Stimulated activated CD4-positive, alpha-beta T cell treated with anti-CD3 and anti-CD28 coated beads, Interleukin-4, amount 100 ng/mL, for 1 hour (primary cell): ENCODE measurements at places on chromosomes 7 and 10.

- no peak for DNase-seq
These were observed 46.1 kb downstream of the OGDH start for GRCh38 chr7:44652535-44652934.

- no peak for DNase-seq
These were observed 14.4 kb upstream of the ITGB1 start for GRCh38 chr10:32972460-32972859.

DNA sequence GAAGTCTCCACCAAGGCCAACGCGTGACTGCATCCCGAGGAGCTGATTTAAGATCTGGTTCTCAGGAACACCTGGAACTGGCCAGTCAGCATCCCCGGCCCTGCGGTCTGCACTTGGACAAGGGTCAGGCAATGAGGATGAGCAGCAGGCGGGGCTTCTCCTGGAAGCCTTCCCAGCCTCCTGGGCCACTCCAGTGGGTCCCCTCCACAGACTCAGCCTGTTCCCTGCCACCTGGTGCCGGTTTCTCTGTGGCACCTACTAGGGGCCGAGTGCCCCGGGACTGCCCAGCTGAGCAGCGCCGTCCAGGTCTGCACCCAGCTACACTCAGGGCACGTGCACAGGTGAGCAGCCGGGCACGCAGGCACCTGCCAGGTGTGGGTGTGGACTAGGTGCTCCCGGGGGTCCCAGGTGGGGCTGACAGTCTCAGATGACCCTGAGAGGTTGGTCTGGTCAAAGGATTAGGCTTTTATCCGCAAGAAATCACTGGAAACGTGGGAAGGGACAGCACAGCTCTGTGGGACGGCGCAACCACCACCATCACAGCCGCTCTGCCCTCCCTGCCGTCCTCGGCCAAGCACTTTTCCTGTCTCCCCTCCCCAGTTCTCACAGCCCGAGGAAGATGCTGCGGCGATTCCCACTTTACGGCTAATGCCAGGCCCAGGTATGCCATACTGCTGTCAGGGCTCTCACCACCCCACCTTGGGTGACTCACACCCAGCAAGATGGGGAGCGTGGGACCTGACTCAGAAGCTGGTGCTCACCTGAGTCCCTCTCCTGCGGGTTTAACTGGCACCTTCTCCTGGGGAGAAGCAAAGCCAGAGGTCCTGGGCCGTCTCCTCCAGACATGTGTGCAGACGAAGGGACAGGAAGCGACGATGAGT is 166.0 kb downstream of the RNF216 start:
- no peak for DNase-seq

DNA sequence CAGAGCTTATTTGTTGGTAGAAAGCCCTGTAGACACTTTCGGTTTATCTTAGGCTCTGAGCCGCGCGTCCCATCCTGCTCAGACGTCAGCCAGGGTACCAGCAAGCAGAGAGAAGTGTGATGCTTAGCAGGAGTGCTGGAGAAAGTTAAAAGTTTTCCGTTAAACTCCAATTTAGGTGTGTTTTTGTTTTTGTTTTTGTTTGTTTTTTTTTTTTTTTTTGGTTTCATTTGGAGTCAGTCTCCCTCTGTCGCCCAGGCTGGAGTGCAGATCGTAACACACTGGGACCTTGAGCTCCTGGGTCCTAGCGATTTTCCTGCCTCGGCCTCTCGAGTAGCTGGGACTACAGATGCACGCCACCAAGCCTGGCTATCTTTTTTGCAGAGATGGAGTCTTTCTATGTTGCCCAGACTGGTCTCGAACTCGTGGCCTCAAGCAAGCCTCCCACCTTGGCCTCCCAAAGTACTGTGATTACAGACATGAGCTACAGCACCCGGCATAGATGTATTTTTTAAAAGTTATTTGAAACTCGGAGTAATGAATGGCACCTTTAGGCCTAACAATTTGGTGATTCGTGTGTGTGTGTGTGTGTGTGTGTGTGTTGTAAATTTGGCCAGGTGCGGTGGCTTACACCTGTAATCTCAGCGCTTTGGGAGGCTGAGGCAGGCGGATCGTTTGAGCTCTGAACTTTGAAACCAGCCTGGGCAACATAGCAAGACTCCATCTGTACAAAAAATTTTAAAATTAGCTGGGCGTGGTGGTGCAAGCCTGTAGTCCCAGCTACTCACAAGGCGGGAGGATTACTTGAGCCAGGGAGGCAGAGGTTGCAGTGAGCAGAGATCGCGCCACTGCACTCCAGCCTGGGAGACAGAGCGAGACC is 1.3 kb upstream of the HIP1 start:
- DNase-seq = no peak

- no peak for DNase-seq
These were observed 10.4 kb upstream of the GPR26 start for GRCh38 chr10:123655751-123656150.

DNA sequence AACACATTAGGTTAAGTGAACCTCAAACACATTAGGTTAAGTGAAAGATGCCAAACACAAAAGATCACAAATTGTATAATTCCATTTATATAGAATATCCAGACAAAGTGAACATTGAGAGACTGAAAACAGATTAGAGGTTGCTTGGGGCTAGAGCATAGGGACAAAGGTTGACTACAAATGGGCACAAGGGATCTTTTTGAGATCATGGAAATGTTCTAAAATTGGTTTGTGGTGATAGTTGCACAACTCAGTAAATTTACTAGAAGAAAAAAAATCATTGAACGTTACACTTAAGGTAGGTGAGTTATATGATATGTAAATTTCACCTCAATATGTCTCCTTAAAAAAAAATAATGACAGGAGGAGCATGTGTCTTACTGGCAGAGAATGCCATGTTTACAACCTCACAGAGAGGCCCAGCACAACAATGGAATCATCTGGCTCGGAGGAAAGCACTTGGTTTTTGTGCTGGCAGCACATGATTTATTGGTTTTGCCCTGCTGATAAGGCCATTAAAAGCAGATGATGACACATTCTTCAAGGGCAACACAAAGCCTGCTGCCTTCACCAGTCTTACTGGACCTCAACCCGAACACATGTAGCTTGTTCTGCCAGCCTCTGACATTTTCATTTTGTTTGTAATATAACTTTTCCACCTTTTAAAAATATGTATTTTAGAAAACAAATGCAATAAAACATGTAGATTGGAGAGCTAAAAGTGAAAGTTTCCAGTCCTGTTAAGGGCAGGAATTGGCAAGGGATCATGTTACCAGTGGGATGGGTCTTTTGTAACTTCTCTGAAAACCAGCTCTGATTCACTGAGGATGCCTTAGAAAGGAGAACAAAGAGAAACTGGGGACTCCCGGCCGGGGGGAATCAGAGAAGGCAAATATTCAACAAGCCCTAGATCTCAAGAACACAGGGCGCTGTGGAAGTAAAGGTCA is 11.9 kb upstream of the LMOD2 start:
- DNase-seq = no peak

- no peak for DNase-seq
These were observed 4.3 kb downstream of the PDCD4 start for GRCh38 chr10:110876000-110876399.

- no peak for DNase-seq
These were observed 6.3 kb downstream of the MYO1G start for GRCh38 chr7:44972562-44972961.

- DNase-seq = no peak
These were observed 71.2 kb downstream of the SHH start for GRCh38 chr7:155741082-155741481.

GRCh38 chr10:99497343-99498025 is 35.3 kb upstream of the NKX2-3 start:
- no peak for DNase-seq

- no peak for DNase-seq
These were observed 52.5 kb downstream of the DGKB start for GRCh38 chr7:14850039-14850438.

DNA sequence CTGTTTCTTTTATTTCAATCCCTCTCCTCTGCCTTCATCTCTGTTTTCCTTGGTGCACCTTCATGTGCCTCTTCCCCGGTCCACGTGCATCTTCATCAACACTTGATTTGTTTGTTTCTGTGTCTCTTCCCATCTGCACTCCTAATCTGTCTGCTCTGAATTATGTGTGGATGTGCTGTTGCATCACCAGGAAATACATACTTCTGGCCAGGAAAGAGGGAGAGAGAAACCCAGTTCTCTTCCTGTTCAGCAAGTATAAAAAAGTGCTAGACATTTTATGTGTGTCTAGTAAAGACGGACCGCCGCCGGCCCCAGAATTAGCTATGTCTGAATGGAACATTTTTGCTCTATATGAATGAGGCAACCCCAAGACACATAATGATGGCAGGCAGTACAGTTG is 93.8 kb downstream of the CALD1 start:
- DNase-seq = no peak

- DNase-seq = no peak
These were observed 265.9 kb upstream of the ZMIZ1 start for GRCh38 chr10:78802866-78803265.

DNA sequence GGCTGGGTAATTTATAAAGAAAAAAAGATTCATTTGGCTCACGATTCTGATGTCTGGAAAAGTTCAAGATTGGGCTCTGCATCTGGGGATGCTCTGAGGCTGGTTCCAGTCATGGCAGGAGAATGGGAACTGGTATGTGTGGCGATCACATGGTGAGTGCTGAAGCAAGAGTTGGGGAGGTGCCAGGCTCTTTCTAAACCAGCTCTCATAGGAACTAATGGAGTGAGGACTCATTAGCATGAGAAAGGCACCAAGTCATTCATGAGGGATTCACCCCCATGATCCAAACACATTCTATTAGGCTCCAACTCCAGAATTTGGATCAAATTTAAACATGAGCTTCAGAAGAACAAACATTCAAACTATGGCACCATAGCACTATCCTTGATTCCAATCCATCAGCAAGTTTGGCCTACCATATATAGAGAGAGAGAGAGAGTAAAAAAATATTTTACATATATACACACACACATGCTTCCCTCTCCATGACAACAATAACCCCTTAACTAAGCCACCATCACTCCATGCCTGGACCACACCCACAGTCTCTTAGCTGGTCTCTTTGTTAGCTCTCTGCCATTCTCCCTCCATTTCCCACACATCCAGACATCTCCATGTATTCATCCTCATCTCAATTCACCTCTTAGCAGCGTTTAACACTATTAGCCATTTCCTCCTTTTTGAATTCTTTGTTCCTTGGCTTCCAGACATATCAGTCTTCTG is 57.9 kb downstream of the NPY start:
- DNase-seq = no peak

DNA sequence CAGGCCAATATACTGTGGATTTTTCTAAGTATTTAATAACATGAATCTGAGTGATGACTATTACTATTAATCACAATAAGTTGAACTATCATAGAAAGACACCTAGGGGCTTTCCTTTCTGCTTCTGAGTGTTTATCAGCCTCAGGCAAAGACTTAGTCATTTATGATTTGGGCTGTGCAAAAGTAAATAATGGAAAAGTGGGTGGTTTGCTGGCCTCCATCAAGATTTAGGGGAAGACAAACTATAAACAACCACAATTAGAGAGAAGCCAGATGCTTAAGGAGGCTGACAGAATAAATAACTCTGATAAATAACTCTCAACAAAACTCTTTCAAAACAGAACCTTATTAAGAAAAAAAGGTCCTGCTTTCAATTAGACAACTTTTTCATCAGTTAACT is 64.7 kb downstream of the MACC1 start:
- DNase-seq = no peak

- no peak for DNase-seq
These were observed 2.3 kb downstream of the GLRX3 start for GRCh38 chr10:130138479-130138866.

GRCh38 chr10:46037107-46037825 is 6.8 kb upstream of the NCOA4 start:
- no peak for DNase-seq

GRCh38 chr7:1040790-1041189 is 3.6 kb upstream of the GPR146 start:
- DNase-seq = no peak

GRCh38 chr10:28680358-28680752 is 3.0 kb downstream of the BAMBI start:
- no peak for DNase-seq

GRCh38 chr10:88004451-88004850 is 141.0 kb downstream of the PTEN start:
- no peak for DNase-seq

DNA sequence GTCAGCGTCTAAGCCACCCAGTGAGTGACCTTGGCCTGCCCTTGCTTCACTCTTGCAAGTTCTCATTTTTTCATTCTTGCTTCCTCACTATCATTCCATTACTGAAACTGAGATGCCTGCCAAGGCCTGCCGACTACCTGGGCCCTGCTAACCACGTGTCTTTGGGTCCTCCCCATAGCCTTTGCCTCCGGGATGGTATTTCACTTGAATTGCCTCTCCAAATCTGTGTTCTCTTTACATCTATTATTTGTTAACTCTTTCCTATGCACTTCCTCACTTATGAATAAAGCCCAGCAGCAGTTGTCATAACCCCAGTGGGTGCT is 234.6 kb downstream of the SNX10 start:
- DNase-seq = no peak

- DNase-seq = no peak
These were observed 233.1 kb upstream of the IGFBP3 start for GRCh38 chr7:46153951-46154787.

DNA sequence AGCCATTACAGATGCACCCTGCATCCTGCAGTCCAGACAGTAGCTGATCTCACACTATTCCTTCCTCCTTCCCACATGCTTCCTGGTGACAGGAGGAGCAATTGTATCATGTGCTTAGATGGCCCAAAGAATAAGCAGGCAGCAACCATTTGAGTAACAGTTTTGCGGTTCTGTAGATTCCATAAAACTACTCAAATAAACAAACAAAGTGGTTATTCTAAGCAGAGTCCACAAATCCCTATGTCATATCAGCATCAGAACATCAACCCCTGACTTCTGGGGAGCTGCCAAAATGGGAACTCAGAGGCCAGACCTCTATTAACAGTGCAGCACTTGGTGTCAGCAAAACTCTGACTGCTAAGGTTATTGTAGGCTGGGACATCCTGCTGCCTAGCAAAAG is 226.0 kb downstream of the SORCS1 start:
- no peak for DNase-seq

DNA sequence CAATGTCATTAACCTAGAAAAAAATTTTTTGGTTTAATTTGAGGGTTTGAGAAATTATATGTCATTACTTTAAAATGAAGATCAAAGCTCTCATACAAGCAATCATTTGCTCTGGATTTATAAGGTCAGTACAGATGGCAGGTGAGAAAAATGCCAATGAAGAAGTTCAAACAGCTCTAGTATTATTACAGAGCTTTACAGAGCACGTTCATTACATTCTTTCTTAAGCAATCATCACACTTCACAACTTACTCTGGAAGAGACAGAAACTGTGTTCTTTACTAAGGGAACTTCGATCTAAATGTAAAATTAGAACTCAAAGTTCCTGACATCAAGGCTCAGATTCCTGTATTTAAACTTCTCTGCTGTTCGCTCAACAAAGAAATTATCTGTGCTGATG is 153.4 kb downstream of the ATE1 start:
- no peak for DNase-seq

- no peak for DNase-seq
These were observed 151.1 kb upstream of the MKI67 start for GRCh38 chr10:128277267-128277840.

- no peak for DNase-seq
These were observed 43.6 kb downstream of the ZNF22 start for GRCh38 chr10:45044290-45044689.

- no peak for DNase-seq
These were observed 8.1 kb downstream of the CYP26A1 start for GRCh38 chr10:93081834-93082233.

GRCh38 chr10:131785121-131785460 is 115.7 kb upstream of the PPP2R2D start:
- DNase-seq = no peak
